Stimulated activated CD4-positive, alpha-beta T cell treated with anti-CD3 and anti-CD28 coated beads, TNF-alpha, amount 100 ng/mL, for 1 hour (primary cell): ENCODE measurements at places on chromosomes 16 and 17.

GRCh38 chr17:43338886-43339516, 59.8 kb upstream of the ARL4D start:
- peak; percentile 50 for DNase-seq

DNA sequence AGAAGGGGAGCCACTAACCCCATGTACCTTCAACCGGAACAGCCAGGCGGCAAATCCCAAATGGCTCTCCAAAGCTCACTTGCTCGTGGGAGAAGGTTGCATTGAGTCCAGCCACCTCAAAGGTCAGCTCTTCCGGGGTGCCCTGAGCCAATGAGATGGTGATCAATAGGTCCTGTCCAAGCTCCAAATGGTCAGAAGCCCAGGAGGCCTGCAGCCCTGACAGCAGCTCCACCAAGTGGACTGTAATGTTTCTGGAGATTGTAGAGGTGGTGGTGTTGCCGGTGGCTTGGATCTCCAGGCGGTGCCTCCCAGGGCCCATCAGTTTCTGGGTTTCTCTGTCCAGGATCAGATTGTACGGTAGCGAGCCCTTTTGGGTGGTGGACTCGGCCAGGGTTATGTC, 39.9 kb upstream of the BCO1 start:
- DNase-seq: no peak

- no peak for DNase-seq
Observed at GRCh38 chr16:49600536-49600935, 226.9 kb downstream of the C16orf78 start.

- no peak for DNase-seq
Observed at GRCh38 chr16:27894386-27894785, 169.1 kb downstream of the GSG1L start.

DNA sequence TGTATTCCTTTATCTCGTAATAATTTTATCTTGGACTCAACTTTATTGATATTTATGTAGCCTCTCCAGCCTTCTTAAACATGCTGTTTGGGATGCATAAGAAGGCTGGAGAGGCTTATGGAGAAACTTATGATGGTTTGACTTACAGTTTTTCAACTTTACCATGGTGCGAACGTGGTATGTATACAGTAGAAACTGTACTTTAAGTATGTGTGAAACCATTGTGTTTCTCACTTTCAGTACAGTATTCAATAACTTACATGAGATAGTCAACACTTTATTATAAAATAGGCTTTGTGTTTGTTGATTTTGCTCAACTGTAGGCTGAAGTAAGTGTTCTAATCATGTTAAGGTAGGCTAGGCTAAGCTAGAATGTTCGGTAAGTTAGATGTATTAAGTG, 206.8 kb downstream of the SEC14L1 start:
- DNase-seq: no peak

DNA sequence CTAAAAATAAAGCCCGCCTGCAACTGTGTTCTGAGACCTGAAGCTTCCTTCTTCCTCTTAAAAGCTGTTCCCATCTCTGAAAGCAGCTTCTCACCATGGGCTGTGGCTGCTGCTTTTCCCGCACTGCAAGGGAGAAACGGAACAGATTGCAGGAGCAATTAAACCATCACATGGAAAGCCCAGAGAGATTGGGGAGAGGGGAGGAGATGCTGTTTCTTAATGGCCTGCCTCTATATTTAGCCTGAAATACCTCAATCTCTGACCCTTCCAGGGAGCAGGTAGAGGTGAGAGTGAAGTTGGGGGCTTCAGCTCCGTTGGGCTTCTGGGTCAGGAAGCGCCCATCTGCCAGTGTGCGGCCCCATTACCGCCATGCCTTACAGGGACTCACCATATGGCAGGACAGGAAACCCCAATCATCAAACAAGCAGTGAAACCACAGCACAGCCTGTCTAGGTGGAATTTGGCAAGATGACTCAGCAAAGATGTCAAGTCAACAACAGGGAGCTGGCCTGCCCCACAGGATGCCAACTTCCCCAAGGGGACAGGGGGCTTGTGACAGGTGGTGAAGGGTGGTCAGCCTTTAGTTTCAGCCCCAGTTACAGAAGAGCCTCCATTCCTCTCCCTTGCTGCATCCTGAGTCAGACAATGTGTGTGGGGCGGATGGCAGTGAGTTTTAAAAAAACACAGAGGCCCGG, 286.6 kb upstream of the CCL2 start:
- no peak for DNase-seq

DNA sequence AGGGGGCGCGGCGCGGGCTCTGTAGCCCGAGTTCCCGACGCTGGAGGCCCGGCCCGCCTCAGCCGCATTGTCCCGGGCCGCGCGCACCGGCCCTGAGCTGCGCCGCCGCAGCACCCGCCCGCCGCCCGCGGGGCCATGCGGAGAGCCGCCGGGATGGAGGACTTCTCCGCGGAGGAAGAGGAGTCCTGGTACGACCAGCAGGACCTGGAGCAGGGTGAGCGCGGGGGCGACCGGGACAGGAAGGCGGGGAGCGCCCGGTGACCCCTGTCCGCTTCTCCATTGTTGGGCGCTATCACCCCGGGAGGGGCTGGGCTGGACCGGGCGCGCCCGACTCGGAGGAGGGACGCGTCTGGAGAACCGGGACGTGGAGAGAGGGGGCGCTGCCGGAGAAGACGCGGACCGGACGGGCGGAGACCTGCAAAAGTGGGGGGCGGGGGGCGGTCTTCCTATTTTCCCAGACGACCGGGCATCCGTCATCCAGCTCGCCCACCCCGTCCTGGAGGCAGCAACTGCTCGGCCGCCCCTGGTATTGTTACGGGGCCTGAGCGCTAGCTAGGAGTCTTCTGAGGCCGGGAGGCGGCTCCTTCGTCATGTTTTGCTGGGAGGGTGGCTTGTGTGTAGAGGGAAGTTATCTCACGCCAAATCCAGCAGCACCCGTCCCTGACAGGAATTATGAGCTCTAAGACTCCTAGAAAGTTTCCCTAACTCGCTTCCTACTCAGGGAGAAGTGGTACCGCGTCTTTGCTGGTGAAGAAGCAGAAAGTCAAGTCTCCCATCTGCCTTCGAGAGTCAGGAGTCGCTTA, 678 bp downstream of the CDR2L start:
- DNase-seq: no peak

- DNase-seq: no peak
Observed at GRCh38 chr16:73319737-73320136, 271.8 kb upstream of the ZFHX3 start.

GRCh38 chr17:14070344-14070984, 1.2 kb downstream of the COX10 start:
- DNase-seq: no peak

DNA sequence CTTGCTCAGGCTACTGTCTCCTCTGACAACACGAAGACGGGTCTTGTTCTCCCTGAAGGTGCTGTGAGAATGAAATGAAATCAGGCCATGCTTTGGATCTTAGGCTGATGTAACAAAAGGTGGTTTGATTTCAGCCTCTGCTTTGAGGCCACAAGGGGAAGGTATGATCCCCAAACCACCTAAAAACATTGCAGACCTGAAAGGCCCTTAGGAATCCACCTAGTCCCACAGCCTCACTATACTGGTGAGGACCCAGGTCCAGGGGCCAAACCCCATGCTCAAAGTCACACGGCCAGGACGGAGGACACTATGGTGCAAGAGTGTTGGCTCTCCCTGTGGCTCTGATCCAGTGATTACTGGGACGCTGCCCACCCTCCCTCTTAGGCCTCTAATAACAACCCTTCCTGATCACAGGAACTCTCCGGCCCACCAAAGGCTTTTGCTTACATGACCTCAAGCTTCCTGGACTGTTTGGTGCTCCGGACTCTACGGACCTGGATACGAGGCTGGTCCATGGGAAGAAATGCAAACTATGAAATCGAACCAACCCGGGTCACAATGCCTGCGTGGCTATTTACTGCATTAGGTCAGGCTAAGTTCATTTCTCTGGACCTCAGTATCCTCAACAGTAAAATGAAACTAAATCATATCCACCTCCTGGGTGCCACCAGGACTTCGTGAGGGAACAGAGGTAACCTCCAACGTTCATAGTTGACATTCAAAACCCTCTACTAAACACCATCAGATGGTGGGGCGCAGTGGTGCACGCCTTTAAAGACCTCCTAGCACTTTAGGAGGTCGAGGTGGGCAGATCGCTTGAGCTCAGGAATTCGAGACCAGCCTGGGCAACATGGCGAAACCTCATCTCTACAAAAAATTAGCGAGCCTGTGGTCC, 1.5 kb downstream of the TRIM25 start:
- DNase-seq: no peak

DNA sequence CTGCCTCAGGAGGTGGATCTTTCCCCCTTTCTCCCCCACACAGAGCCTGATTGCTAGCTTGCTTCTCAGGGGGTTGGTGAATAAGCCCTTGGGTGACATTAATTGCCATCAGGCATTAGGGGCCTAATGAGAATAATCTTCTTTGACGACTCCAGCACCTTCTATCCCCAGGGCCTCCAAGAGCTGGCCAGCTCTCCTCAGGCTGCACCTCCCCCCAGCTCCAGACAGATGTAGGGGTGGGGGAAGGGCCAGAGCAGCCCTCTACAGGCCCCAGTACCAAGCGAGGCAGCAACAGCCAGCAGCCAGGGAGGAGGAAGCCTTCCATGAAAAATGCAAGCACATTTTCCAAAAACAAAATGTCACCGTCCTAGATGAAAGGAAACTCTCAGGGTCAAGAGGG, 1.4 kb upstream of the TMEM132E start:
- DNase-seq: no peak

- DNase-seq: no peak
Observed at GRCh38 chr16:85824161-85825135, 25.0 kb downstream of the COX4I1 start.

DNA sequence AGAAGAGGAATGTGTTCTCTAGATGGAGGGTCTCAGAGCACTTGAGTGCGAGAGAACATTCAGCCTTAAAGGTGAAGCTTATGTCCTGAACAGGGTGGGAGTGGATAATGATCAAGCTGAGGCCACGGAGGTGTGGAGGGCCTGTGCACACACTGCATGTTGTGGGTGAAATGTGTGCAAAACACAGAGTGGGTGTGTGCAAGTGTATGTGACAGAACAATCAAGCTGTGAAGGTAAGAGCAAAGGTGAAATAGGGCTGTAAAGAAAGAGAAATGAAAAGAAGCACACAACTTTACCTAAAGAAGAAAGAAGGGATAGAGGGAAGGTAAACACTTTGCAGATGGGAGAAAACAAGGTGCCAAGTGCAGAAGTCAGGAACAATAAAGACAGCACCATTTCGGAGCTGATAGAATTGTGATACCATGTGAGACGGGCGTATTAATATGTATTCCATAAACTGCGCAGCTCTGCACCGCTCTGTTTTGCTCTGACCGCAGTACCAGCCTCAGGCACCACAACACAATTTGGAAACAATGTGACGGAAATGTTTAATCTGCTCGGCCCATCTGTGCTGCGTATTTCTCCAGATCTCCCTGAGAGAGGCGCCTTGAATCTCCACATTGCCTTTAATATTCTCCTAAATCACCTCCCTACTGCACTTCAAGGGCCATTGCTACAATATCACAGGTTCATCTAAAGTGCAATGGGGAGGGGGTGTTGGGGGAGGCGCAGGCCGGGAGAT, 40.6 kb downstream of the SNX11 start:
- no peak for DNase-seq

- no peak for DNase-seq
Observed at GRCh38 chr17:64585146-64585545, 77.0 kb downstream of the SMURF2 start.

GRCh38 chr17:28279411-28279810, 39.6 kb upstream of the TMEM97 start:
- no peak for DNase-seq

DNA sequence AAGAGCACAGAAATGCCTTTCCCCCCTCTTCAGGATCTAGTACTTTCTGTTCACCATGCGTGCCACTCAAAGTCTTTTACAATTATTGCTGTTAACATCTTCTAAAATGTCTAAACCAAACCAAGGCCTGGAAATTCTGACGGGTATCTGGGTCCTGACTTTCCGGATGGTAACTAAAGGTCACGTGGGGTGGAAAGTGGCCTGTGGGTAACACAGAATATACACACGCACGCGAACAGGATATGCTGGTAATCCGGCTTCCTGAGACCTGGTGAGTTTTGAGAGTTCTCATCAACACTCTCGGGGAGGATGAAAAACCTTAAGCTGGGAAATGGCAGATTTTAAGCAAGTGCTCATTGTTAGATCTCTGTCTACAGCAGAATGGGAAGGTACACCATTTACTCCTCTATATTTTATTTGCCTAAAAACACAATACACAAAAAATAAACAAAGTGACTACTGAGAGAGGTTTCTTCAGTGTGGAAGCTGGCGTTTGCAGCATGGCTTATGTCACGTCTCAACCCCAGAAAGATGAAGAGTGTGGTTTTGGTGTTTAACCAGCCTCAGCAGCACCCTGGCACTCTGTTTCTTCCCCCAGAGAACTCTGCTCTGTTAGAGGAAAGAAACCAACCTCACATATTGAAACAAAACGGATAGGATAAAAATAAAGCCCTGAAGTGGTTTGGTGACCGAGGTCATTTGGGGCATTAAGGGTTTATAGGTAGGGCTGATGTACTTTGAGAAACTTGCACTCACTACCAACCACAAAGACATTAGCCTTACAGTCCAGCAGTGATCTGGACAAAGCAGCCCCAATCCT, 37.3 kb downstream of the SMG6 start:
- peak; percentile 72 for DNase-seq

GRCh38 chr17:50093807-50094206, 1.3 kb upstream of the PDK2 start:
- no peak for DNase-seq

- DNase-seq: no peak
Observed at GRCh38 chr17:43648916-43649315, 12.8 kb downstream of the MEOX1 start.

DNA sequence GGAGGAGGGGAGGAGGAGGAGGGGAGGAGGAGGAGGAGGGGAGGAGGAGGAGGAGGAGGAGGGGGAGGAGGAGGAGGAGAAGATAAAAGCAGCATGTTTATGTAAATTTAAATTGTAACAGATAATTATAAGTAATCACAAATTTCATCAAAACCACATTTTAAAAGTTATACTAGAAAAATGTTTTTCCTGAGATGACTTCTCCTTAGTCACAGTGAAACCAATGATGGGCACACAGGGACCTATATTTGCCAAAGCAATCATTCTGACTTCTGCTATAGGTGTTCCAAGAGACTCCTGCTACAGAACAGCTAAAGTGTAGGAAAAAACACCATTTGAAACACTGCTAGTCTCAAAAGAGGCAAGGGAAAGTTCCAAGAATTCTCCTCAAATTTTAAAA, 66.4 kb downstream of the CEP95 start:
- no peak for DNase-seq

DNA sequence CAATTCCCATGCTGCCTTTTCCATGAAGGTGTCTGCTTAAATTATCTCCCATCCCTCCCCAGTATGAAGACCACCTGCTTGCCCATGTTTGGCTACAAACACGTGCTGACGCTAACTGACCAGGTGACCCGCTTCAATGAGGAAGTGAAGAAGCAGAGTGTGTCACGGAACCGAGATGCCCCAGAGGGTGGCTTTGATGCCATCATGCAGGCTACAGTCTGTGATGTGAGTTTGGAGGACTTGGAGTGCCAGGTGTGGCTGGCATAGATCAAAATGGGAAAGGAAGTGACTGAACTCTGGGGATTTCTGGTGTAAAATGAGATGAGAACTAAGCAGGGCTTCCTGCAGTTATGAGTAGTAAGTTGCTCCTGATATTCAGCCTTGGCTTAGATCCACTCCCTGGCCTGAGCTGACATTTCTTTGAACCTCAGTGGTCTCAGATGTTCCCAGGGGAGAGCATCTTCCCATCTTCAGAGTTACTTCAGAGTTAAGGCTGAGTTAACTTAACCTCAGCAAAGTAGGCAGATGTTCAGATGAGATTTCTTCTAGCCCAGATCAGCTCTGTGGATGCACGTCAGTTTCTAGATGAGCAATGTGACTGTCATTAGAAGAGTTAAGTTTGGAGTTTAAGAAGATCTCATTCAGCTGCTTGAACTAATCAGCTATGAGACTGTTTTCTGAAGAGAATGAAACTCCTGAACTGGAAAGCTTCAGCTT, 32.7 kb downstream of the ITGB3 start:
- DNase-seq: no peak

- no peak for DNase-seq
Observed at GRCh38 chr16:55552621-55553020, 13.9 kb upstream of the CAPNS2 start.
